ENCODE measurements at places on chromosomes 3 and 15. TPM values are rescaled to one million over a fixed set of nuclear protein-coding genes. Genes with fewer than 3 reads are reported as not detected.

GRCh38 chr15:65391732-65392131 is 13.9 kb upstream of the IGDCC3 start:
- DNase-seq, result no peak

DNA sequence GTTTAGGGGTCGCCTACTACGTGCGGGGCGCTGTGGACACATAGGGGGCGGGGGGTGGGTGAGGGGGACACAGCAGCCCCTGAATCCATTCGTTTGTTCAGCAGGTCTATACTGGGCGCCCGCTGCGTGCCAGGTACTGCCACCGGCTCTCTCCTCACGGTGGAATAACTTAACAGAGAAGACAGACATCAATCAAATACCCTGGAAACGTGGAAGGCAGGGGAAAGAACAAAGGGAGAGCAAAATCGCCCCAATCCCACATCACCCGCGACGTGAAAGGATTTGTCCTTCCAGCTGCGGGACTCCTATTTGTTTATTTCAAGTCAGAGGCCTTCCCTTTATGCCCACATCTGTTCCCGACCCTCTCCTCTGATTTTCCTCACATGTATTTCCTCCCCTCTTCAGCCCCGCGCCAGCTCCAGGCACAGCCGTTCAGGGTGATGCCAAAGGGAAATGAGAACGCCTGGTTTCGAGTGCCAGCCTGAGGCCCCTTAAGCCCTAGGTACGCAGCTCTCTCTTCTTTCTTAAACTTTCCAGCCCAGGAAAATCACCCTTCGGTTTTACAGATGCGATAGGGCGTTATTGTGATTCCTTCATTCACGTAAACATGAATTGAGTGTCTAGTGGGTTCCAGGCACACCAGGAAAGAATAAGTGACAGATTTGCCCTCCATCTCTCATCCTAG is 726 bp upstream of the PROK2 start:
- DNase-seq, result no peak

GRCh38 chr3:557972-558371 is 361.4 kb downstream of the CHL1 start:
- DNase-seq, result no peak

- DNase-seq, result no peak
These were observed 114.6 kb downstream of the TMEM108 start for GRCh38 chr3:133152681-133153220.

DNA sequence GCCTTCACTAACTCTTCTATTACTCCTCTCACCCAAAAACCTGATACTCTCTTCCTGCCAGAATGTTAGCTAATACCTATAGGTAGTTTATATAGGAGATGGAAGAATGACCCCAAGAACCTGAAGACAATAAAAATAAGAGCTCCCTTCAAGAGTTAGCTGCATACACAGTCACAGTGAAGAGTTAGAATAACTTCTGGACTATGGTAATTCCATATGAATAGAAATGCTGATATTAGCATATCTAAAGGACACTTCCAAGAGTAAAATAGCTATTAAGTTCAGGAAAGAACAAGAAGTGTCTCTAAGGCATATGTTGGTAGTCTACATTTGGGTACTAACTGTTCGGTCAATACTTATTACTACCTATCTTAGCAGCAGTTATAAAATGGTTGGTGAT is 134.2 kb downstream of the VGLL3 start:
- DNase-seq, result no peak

- no peak for DNase-seq
These were observed 19.2 kb upstream of the SMAD6 start for GRCh38 chr15:66682865-66683264.

DNA sequence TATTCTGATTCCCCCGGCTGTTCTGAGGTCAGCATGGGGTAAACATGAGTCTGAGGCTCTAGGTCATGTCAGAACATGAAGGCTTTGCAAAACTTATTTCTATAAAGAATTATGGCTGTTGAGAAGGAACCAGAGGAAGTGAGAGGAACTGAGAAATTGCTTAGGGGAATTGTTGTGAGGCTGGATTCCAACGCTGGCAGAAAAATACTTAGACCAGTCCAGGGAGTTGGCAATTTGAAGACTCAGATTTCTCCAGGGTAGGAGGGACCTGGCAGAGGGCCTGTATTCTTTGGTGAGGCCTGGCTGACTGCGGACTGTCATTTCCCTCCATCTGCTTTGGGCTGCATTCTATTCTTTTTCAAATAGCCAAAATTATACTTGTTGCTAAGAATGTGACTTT is 155.5 kb downstream of the PLD1 start:
- peak; percentile 49 for DNase-seq

GRCh38 chr3:17733768-17734167 is 8.7 kb downstream of the TBC1D5 start:
- no peak for DNase-seq

DNA sequence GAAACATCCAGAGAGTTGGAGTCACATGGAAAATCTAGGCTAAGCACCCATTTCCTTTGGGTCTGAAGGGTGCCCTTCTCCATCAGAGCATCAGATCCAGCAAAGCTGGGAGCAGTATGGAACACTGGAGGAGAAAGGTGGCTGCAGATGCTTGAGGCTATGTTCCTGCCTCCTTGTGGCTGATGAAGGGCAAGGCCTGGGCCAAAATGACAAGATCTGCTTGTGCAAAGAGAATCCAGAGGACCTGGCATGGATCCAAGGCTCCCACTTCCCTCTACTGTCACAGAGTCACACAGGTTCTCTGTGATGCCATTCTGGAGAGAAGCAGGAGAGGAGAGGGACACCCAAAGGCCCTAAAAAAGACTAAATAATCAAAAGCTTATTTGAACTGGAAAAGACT is 9.2 kb upstream of the ATP8B4 start:
- DNase-seq, result peak; percentile 48

DNA sequence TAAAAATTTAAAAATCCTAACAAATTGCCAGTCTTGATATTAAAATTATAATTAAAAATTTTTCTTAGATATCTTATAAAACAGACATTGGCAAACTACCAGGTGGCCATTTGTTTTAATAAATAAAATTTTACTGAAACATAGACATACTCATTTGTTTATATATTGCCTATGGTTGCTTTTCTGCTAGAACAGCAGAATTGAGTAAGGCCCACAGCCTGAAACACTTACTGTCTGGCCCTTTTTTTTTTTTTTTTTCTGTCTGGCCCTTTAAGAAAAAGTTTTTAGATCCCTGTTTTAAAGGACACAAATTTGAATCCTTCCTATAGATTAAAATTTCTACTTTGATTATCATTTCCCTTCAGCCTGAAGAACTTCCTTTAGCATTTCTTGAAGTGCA is 60.5 kb upstream of the CTDSPL2 start:
- no peak for DNase-seq

POU1F1 gene
- not detected for total RNA-seq

DNA sequence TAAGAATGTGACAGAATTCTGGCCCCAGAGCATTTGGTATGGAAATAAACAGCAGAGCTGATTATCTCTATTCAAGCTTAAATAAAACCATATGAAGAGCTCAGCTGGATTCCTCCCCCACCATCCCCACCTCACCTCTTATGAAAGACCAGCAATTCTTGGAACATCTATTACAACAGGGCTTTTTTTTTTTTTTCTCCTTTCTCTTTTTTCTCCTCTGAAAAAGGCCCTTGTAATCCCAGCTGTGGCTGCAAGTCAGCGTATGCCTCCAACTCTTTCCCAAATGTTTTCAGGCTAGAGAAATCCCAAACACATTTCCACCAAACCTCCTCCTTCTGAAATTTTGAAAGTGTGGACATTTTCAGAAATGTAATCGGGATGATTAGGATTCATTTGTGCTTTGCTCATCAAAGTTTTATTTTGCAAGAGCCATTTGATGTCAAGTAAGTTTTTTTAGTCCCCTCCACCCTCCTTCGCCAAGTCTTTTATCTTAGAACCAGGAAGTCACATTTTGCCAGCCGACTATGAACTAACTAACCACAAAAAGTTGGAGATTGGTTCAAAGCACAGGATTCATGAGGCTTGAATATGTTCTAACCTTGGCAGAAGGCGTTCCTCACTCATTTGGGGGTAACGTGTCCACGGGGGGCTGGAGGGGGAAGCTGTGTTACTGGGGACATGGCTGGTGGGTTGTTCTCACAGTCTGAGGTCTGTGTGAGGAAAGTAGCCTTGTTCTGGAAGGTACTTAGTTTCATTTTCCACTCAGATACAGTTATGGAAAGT is 142.0 kb upstream of the PDZRN3 start:
- no peak for DNase-seq

GRCh38 chr3:171145798-171146197 is 119.3 kb upstream of the SLC2A2 start:
- no peak for DNase-seq

MRAS gene
- 9.9 TPM for total RNA-seq

TLR9 gene
- total RNA-seq, result not detected

IDH2 gene
- 78.6 TPM for total RNA-seq

- peak; percentile 47 for DNase-seq
These were observed 11.7 kb downstream of the BCL2L10 start for GRCh38 chr15:52100807-52101442.

MEGF11 gene
- not detected for total RNA-seq

- no peak for DNase-seq
These were observed 88.0 kb downstream of the EDEM1 start for GRCh38 chr3:5275529-5275928.

GOLGA8K gene
- total RNA-seq, result not detected

DNA sequence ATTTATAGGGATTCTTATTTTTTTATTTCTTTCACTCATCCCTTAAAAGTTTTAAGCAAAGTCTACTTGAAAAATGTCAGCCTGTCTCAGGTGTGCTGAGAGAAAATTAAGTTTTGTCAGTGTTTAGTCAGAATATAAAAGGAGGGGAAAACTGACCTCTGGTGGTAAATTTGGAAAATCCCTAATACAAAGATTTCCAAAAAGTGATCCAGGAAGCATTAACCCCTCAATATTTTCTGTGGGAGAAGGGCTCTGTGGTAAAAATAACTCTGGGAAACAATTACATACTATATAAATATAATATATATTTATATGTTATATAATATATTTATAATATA is 41.0 kb upstream of the FRMD4B start:
- DNase-seq, result no peak

GRCh38 chr15:29670998-29671981 is 151.0 kb downstream of the TJP1 start:
- DNase-seq, result peak; percentile 87

DNA sequence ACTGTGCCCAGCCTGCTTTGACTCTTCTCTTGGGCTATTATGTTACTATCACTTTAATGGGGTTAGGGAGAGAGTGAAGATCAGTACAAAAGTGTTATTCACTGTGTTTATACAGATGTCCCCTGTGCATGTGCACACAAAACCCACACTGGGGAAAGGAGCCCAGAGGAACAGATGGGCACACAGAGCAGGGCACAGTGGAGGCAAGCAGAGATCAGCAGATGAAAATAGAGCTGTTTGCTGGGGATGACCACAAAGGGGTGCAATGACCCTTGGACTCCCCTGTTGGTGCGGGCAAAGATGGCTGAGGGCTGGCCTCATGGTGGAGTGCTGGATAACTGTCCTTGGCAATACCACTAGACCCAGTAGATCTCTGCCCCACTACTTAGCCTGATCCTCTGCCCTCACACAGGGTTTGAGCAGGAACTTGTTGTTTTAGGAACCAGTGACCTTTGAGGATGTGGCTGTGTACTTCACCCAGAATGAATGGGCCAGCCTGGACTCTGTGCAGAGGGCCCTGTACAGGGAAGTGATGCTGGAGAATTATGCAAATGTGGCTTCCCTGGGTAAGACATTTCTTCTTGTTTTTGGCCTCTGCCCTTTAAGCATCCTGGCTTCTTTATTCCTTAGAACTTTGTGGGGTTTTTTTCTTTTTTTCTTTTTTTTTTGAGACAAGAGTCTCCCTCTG is 5.3 kb downstream of the ZNF620 start:
- no peak for DNase-seq

TMEM89 gene
- total RNA-seq, result not detected

GRCh38 chr3:134713671-134714070 is 62.8 kb upstream of the KY start:
- no peak for DNase-seq

All from body of pancreas (tissue), 4 donors.